NCI-H2081 treated with DMSO at 0.1 percent for 48 hours (cell line): ENCODE measurements at places on chromosomes 13 and 19.

- DNase-seq = no peak
Observed at GRCh38 chr13:87677043-87677495, 5.9 kb downstream of the SLITRK5 start.

- no peak for DNase-seq
Observed at GRCh38 chr19:31946491-31946890, 398.9 kb upstream of the ZNF507 start.

DNA sequence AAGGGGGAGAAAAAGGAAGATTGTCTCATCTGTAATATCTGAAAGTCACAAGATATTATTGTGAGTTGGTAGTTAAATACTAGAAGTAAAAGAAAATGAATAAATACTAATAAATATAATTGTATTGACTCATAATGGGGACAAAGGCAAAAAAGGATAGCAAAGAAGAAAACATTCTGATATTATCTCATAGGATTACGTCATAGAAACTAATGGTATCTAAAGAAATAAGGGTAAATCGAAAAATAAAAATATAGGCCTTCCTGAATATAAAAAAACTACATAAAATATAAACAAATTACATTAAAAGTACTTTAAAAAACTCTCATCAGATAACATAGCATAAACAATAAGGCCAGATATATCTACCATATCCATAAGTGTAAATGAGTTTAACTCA is 38.6 kb upstream of the TDRD3 start:
- no peak for DNase-seq

- no peak for DNase-seq
Observed at GRCh38 chr19:30070198-30070967, 128.3 kb downstream of the URI1 start.

DNA sequence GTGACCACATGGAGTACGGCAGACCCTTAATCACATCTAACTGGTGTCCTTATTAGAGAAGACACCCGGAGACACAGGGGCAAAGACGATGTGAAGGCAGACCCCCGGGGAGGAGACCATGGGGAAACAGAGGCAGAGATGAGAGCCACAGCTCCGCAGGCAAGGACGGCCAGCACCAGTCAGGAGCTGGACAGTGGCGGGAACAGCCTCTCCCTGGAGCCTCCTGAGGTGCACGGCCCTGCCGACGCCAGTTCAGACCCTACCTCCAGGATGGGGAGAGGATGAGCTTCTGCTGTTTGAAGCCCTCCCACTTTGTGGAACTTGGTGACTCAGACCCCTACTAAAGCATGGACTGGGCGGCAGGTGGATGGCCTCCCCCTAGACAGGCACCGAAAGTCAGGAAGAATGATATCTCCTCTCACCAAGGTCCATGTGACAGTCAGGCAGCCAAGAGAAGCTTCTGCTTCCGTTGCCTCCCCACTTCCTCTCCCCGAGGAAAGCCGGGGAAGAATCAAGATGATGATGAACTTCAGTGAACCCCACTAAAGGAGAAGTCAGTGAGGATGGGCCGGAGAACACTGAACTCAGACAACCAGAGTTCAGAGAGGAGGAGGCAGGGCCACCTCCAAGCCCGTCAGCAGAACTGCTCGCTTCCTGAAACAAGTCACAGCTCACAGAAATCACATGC is 25.4 kb downstream of the RAB20 start:
- DNase-seq = no peak

DNA sequence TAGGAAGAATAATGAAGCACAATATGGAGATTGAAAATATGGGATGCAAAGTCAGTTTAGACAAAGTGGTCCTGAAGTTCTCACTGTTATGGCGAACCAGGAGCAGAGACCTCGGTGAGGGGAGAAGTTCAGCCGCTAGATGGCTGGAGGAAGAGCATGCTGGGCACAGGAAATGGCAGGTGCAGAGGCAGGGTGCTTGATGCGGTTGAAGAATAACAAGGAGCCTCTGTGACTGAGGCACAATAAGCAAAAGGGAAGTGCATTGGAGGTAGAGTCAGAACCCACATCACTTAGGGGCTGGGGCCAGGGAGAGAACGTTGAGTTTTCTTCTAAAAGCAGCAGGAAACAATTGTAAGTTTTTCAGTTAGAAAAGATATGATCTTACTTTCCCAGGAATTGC is 1725.2 kb downstream of the EFNB2 start:
- DNase-seq = no peak

- DNase-seq = no peak
Observed at GRCh38 chr13:54750521-54750920, 1721.9 kb downstream of the OLFM4 start.

- DNase-seq = no peak
Observed at GRCh38 chr13:60931858-60932546, 483.6 kb downstream of the PCDH20 start.

DNA sequence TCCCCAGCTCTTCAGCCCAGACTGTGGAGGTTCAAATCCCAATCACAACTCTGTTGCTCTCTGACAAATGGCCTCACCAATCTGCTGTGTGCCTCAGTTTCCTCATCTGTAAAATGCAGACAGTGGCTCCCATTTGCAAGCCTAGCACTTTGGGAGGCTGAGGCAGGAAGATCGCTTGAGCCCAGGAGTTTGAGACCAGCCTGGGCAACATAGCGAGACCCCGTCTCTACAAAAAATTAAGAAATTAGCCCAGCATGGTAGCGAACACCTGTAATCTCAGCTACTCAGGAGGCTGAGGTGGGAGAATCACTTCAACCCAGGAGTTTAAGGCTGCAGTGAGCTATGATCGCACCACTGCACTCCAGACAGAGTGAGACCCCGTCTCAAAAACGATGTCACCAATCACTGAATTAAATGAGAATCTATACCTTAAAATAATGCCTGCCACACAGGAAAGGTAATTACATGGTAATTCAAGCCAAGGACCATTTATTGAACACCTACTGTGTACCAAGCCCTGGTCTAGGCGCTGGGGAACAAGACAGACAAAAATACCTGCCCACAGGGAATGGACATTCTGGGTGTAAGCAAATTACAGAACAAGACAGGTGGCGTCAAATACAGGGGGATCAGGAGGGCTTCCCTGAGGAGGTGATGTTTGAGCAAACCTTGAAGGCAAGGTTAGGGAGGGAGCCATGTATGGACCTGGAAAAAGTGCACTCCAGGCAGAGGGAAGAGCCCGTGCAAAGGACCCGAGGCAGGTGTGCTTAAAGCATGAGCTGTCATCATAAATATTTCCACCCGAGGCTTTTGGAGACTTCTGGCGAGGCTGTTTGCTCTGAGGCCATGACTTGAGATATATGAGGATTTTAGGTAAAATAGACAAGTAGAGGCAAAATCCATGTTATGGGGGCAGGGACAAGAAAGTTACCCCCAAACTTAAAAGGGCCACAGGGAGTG is 7.7 kb downstream of the NR2F6 start:
- DNase-seq = no peak

- DNase-seq = no peak
Observed at GRCh38 chr13:20566468-20566897, 474 bp upstream of the IFT88 start.
